NCI-H1092 (cell line): ENCODE measurements at places on chromosomes 5 and 9.

- no peak for DNase-seq
Measured at GRCh38 chr5:3027185-3027865, 275.8 kb upstream of the IRX2 start.

- DNase-seq, result no peak
Measured at GRCh38 chr5:134003817-134004625, 754 bp downstream of the VDAC1 start.

- no peak for DNase-seq
Measured at GRCh38 chr5:149414405-149415065, 35.4 kb upstream of the IL17B start.

DNA sequence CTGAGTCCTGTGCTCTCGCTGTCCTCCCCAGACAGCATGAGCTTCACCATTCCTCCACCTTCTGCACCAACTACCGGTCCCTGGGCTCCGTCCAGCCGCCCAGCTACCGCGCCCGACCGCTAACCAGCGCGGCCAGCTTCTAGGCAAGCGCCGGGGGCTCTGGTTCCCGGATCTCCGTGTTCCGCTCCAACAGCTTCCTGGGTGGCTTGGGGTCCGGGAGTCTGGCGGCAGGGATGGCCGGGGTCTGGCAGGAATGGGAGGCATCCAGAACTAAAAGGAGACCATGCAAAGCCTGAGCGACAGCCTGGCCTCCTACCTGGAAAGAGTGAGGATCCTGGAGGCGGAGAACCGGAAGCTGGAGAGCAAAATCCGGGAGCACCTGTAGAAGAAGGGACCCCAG, 613.1 kb upstream of the PTGER4 start:
- DNase-seq, result no peak

- no peak for DNase-seq
Measured at GRCh38 chr9:130912932-130913598, 16.5 kb upstream of the QRFP start.

GRCh38 chr5:97089149-97089801, 53.1 kb downstream of the LIX1 start:
- DNase-seq, result no peak

GRCh38 chr5:128154943-128155342, 71.4 kb downstream of the SLC12A2 start:
- DNase-seq, result no peak

GRCh38 chr9:89724659-89725058, 119.8 kb downstream of the GADD45G start:
- no peak for DNase-seq
